ENCODE measurements at places on chromosomes 12 and 14.

GRCh38 chr12:69836015-69836414 lies 11.0 kb downstream of the MYRFL start:
- DNase-seq, result no peak

DNA sequence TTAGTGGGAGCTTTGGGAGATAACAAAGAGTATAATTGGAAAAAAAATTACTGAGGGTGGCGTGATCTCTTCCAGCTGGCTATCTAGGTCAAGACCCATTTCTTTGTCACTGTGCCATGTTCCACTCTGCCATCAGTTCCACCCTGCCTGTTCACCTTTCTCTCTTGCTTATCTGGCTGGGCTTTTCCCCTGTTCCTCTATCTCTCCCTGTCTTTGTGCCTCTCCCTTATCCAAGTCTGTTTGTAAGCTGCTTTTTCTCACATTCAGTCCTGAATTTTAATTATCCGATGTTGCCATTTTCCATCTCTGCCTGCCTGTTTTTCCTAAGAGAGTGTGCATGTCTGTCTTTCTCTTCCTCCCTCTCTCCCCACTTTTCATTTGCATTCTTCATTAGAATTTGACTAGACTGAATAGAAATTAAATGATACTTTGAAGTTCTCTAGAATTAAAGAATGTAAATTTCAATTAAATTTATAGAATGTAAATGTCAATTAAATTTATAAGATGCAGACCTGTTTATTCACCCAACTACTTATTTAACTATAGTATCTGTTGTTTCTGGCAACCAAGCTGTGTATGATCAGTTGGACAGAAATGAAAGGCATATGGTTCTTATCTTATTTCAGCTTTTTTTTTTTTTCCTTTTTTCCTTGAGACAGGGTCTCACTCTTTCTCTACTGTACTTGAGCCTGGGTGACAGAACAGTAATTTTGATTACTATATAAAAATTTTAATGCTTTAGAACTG lies 40.9 kb upstream of the A2ML1 start:
- peak; percentile 67 for DNase-seq

DNA sequence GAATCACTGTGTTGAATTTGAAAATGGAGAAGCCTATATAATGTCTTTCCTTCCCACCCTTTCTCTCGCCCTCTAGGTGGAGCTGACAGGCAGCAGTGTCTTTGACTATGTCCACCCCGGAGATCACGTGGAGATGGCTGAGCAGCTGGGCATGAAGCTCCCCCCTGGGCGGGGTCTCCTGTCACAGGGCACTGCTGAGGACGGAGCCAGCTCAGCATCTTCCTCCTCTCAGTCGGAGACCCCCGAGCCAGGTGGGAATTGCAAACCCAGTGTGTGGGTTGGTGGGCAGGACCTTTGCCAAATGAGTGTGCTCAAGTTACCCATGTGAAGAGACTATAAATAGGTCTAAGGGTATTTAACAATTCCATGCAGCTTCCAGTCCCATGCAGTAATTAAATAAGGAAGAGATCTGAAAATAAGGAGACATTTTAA lies 274.7 kb downstream of the EGLN3 start:
- no peak for DNase-seq

DNA sequence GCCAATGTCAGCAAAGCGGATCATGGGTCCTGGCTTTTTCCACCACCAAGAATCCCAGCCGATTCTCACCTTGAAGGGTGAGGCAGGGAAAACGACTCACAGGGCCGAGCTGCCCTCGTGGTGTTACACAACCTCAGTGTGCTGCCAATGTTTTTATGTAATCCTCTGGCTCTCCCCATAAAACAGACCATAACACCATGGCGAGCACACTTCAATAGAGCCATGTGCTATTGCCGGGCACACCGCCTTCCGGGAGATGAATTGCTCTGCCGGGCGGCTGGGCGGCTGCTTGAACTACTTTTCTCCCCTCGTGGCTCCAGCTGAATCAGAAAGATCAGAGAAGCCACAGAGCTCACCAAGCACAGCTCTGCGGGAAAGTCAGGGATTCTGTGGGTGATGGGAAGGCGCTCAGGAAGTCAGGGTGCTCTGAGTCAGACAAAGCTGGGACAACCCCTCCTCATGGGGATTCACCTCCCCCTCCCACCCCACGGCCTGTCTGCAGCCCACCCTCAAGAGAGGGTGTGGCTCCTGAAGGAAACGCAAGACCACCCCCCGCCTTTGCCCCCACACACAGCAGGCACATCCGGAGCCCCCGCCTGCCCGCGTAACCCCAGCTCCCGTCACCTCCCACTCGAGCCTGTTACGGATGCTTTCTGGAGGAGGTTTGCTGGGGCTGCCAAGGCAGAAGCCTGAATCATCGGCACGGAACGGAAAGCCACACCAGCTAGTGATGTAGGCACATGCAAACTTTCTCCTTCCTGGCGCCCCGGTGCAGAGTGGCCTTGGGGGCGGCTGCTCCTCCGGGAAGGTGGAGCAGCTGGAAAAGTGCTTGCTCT lies 1.8 kb downstream of the GALNT9 start:
- DNase-seq, result no peak

- no peak for DNase-seq
These were observed 54.6 kb downstream of the ACTN1 start for GRCh38 chr14:68924186-68925158.

DNA sequence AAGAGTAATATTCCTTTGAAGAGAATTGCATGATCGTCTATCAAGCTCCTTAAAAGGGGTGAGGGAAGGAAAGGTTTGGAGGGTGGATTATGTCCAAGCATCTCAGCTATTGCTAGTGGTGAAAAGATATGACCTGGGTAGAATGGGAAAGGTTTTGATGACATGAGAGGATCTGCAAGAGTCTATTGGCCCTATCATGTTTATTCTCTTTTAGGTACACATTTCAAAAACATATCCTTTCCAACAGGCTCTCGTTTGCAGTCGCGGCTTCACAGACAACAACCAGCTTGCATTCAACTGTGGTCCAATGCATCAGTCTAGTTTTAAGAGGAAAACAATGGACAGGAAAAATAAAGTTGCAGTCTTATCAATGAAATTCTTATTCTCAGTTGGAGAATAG lies 17.1 kb downstream of the FOXG1 start:
- DNase-seq, result no peak

DNA sequence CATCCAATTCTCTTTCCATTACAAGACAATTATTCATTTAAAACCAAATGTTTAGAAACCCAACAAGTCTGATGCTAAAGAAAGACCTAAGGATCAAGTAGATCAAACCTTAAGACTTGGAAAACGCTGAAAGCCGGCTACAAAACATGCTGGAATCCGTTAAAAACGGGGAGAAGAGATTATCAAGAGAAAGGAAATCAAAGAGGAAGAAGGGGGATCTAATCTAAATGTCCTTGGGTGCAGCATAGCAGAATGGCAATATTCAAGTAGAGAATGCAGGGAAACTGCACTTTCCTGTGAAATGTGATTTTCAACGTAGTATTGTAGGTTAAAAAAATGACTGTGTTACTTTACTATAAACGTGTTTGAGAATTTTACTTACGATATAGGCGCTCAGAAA lies 1.3 kb downstream of the PPP1R13B start:
- DNase-seq, result no peak

- no peak for DNase-seq
These were observed 15.2 kb upstream of the FBXO34 start for GRCh38 chr14:55255979-55256378.
